Upper lobe of left lung (tissue), 6 donors: ENCODE measurements at places on chromosomes 12 and 14. TPM values are rescaled to one million over a fixed set of nuclear protein-coding genes. Genes with fewer than 3 reads are reported as not detected.

GRCh38 chr12:131459773-131460365 lies 251.0 kb upstream of the SFSWAP start:
- DNase-seq: no peak
- H3K36me3 ChIP-seq: no peaks in the 10 kb centered on the region
- H3K27ac ChIP-seq: no peak overlapping the region
- no peaks in the 10 kb centered on the region for H3K27me3 ChIP-seq
- H3K4me3 ChIP-seq: no peak overlapping the region
- H3K4me1 ChIP-seq: no peaks in the 10 kb centered on the region

DNA sequence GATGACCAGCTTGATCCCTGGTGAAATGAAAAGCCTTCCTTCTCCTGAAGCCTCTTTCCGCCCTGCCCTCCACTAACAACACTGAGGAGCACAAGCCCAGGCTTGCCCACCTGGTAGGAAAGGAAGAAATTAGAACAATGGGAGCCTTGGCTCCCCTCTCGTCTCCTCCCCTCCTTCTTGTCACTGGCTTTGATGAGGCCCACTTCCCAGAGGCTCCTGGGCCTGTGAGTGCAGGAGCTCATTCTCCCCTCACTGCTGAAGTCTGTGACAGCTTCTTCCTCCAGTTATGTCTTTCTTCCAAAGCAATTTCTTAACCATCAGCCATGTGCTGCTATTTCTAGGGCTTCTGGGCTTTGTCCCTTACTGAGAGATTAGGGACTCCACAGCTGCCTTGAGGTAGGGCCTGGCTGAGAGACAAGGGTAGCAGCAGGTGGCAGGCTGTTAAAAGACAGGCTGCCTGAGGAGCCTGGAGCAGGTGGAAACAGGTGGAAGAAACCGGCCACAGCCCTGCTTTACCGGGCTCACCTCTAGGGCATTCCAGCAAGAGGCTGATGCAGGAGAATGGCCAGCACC lies 53.6 kb upstream of the SRSF5 start:
- no peak for DNase-seq
- H3K27me3 ChIP-seq: no peaks in the 10 kb centered on the region
- no peak overlapping the region for H3K4me3 ChIP-seq
- H3K27ac ChIP-seq: peak overlapping the region; percentile 83
- H3K4me1 ChIP-seq: peaks cover 76% of the 10 kb centered on the region

DNA sequence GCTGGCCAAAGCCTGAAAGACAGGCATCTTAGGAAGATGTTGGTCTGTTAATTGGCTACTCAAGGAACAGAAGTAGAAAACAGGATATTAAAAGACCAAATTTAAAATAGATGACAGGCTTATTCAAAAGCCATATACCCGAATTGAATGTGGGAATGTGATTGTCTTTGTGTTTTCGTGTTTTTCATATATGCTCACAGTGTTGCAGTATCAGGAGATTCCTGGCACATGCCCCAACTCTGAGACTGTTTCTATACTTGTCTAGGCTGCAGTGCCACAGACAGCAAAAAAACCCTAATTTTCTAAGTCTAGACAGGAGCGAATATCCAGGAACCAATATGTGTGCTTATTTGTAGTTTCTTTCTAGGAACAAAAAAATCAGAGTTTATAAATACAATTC lies 57.4 kb upstream of the KRR1 start:
- no peaks in the 10 kb centered on the region for H3K4me1 ChIP-seq
- DNase-seq: no peak
- H3K4me3 ChIP-seq: no peak overlapping the region
- no peaks in the 10 kb centered on the region for H3K27me3 ChIP-seq
- no peak overlapping the region for H3K27ac ChIP-seq

DNA sequence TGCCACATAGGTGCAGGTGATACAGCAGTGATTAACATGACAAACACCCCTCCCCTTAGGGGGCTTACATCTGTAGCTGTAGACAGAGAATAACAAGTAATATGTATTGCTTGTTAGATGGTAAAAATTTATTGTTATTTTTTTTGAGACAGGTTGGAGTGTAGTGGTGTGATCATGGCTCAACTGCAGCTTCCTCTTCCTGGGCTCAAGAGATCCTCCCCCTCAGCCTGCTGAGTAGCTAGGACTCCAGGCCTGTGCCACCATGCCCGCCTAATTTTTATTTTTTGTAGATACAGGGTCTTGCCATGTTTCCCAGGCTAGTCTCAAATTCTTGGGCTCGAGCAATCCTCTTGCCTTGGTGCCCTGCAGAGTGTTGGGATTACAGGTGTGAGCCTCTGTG lies 19.8 kb downstream of the DIP2B start:
- peaks cover 12% of the 10 kb centered on the region for H3K4me1 ChIP-seq
- DNase-seq: no peak
- no peak overlapping the region for H3K27ac ChIP-seq
- no peaks in the 10 kb centered on the region for H3K36me3 ChIP-seq

GRCh38 chr14:100673085-100673806 lies 53.4 kb upstream of the DLK1 start:
- H3K4me1 ChIP-seq: peaks cover 45% of the 10 kb centered on the region
- H3K36me3 ChIP-seq: no peaks in the 10 kb centered on the region
- peak; percentile 60 for DNase-seq
- H3K4me3 ChIP-seq: no peak overlapping the region
- H3K27me3 ChIP-seq: no peaks in the 10 kb centered on the region

DNA sequence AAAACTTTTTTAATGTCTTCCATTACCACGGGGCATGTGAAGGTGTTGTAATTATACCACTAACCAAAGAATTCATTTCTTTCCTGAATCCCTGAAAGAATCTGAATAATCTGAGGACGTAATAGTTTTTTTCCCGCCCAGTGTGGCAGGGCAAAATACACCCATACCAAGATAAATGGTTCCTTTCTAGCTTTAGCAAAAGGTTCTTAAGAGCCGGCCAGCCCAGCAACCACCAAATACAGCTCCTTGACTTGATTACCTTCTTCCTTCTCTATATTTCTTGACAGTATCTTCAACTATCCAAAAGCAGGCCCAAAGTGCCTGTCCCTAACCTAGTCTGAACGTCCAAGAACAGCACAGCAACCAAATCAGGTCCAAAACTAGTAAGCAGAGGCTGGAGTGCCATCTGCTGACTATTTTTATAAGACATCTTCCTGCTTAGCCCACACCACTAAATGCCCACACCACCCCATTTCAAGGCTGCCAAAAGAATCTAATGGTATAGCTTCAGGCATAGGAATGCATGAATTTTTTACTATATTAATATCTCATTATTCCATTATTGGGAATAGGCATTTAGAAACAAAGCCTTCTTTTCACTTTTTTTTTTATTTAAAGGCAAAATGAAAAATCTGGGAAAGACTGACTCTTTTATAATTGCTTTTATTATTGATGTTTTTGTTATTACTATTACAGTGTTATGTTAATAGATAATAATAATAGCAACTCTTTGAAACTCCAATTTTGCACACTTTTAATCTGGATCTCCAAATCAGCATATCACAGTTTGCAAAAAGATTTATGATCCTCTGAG lies 524.4 kb downstream of the MED13L start:
- no peaks in the 10 kb centered on the region for H3K27me3 ChIP-seq
- no peaks in the 10 kb centered on the region for H3K36me3 ChIP-seq
- no peak overlapping the region for H3K4me3 ChIP-seq
- peaks cover 15% of the 10 kb centered on the region for H3K4me1 ChIP-seq
- H3K27ac ChIP-seq: peak overlapping the region; percentile 84
- peak; percentile 28 for DNase-seq

GRCh38 chr12:41514021-41514777 lies 326.1 kb downstream of the PDZRN4 start:
- peaks cover 8% of the 10 kb centered on the region for H3K4me1 ChIP-seq
- no peaks in the 10 kb centered on the region for H3K27me3 ChIP-seq
- H3K36me3 ChIP-seq: no peaks in the 10 kb centered on the region
- H3K27ac ChIP-seq: no peak overlapping the region
- H3K4me3 ChIP-seq: no peak overlapping the region

DNA sequence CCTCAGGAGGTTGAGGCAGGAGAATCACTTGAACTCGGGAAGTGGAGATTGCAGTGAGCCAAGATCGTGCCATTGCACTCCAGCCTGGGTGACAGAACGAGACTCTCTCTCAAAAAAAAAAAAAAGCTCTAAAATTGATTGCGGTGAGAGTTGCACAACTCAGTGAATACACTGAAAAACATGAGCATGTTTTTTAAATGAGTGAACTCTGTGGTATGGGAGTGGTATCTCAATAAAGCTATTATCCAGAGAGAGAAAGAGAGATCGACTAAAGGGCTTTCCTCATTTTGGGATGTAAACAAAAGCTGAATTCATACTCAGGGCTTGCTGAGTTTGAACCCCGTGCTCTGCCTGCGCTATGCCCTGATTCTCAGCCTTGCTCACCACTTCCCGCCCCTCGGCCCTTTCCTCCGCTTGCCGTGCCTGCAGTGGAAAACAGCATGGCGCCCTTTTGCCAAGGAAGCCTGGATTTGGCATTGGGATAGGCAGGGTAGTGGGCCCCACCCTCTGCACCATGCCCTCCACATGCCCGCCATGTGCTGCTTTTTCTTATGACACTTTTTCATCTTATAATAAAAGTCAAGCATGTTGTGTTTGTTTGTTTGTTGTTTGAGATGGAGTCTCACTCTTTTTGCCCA lies 102.5 kb downstream of the LGMN start:
- H3K4me3 ChIP-seq: no peak overlapping the region
- H3K4me1 ChIP-seq: peaks cover 51% of the 10 kb centered on the region
- peaks cover 24% of the 10 kb centered on the region for H3K36me3 ChIP-seq
- no peaks in the 10 kb centered on the region for H3K27me3 ChIP-seq
- peak overlapping the region; percentile 69 for H3K27ac ChIP-seq

- no peaks in the 10 kb centered on the region for H3K27me3 ChIP-seq
- H3K27ac ChIP-seq: no peak overlapping the region
- DNase-seq: peak; percentile 73
- H3K36me3 ChIP-seq: no peaks in the 10 kb centered on the region
Observed at GRCh38 chr14:73829526-73830431, 21.9 kb upstream of the PTGR2 start.

DNA sequence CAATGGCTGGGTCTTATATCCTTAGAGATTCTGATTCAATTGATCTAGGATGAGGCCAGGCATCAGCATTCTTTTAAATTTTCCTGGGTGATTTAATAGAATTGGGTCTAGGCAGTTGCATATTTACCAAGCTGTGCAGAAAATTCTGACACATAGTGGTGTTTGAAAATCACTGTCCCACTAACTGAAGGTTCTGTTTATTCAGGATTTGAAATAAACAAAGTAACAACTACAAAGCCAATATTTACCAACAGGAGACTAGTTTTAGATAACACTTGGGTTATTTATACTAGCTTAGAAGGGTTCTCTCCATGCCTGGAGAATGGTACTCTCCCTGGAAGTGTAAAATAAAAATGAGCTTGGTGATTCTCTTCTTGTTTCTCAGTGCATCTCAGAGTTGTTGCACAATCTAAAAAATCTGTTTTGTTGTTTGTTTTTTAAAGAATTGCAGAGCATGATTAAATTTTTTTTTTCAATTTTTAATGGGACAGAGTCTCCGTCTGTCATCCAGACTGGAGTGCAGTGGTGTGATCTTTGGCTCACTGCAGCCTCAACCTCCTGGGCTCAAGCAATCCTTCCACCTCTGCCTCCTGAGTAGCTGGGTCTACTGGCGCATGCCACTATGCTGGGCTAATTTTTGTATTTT lies 16.9 kb downstream of the BEST3 start:
- H3K27ac ChIP-seq: no peak overlapping the region
- no peaks in the 10 kb centered on the region for H3K27me3 ChIP-seq
- H3K36me3 ChIP-seq: no peaks in the 10 kb centered on the region

GRCh38 chr12:20969766-20970165 lies 159.3 kb downstream of the SLCO1B3 start:
- no peak overlapping the region for H3K4me3 ChIP-seq
- H3K27me3 ChIP-seq: no peaks in the 10 kb centered on the region
- H3K27ac ChIP-seq: no peak overlapping the region
- H3K36me3 ChIP-seq: no peaks in the 10 kb centered on the region

DNA sequence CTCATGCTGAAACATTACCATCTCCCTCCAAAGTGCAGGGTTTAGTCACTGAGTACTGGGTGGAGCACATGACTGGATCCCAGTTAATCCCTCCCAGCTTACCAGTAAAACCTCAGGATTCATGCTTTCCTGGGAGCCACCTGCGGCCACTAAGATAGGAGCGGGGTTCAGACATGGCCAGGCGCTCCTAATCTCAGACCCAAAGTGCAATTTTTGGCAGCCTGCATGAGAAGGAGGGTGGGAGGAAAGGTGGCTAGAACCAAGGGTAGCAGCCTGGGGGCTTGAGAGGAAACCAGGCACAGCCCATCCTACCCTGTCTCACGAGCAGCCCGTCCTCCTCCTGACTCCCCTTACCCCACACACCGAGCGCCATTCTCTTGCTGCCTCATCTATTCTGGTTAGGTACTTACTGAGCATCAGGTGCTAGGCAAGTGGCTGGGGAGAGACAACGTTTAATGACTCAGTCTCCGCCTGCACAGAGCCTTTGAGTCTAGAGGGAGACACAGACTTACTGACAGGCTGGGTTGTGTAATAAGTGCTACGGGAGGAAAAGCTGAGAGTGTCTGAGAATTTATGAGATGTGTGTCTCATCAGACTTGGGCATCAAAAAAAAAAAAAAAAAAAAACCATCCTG lies 9.9 kb downstream of the GPRC5A start:
- peak overlapping the region; percentile 73 for H3K27ac ChIP-seq
- no peaks in the 10 kb centered on the region for H3K36me3 ChIP-seq
- H3K4me3 ChIP-seq: no peak overlapping the region
- DNase-seq: peak; percentile 58

GRCh38 chr14:55850825-55851241 lies 267.4 kb upstream of the PELI2 start:
- H3K36me3 ChIP-seq: no peaks in the 10 kb centered on the region
- no peaks in the 10 kb centered on the region for H3K27me3 ChIP-seq
- DNase-seq: no peak
- no peaks in the 10 kb centered on the region for H3K4me1 ChIP-seq
- no peak overlapping the region for H3K27ac ChIP-seq

GRCh38 chr14:47044841-47045240 lies 393.3 kb upstream of the RPL10L start:
- H3K27me3 ChIP-seq: no peaks in the 10 kb centered on the region
- DNase-seq: no peak
- H3K27ac ChIP-seq: no peak overlapping the region
- H3K4me1 ChIP-seq: no peaks in the 10 kb centered on the region

GRCh38 chr12:58924652-58925051 lies 4.3 kb upstream of the LRIG3 start:
- DNase-seq: no peak
- no peaks in the 10 kb centered on the region for H3K36me3 ChIP-seq
- H3K27me3 ChIP-seq: no peaks in the 10 kb centered on the region
- no peak overlapping the region for H3K27ac ChIP-seq

GRCh38 chr14:34355584-34356263 lies 106.3 kb downstream of the SPTSSA start:
- no peak for DNase-seq
- no peak overlapping the region for H3K27ac ChIP-seq
- no peaks in the 10 kb centered on the region for H3K27me3 ChIP-seq
- H3K36me3 ChIP-seq: no peaks in the 10 kb centered on the region
- H3K4me1 ChIP-seq: no peaks in the 10 kb centered on the region

DNA sequence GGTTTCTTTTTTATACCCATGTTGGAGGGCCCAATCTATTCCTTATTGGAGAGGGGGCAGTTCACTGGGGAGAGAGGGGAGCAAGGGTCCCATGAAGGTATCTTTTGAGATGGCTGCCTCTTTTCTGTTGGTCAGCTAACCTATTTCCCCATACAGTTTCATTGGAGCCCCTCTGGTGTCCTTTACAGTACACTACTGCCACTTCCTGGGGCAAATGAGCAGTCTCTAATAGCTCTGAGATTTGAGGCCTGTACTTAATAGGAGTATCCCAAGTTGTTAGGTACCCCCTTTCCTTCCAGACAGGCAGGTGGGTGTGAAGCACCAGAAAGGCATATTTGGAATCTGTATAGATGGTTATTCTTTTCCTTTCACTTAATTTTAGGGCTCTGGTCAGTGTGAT lies 41.3 kb upstream of the RNU6-8 start:
- H3K4me3 ChIP-seq: no peak overlapping the region
- no peak overlapping the region for H3K27ac ChIP-seq
- H3K27me3 ChIP-seq: no peaks in the 10 kb centered on the region
- no peak for DNase-seq
- no peaks in the 10 kb centered on the region for H3K4me1 ChIP-seq

TOMM20L gene
- total RNA-seq: not detected

P2RX7 gene
- 8.4 TPM for total RNA-seq

REP15 gene
- total RNA-seq: 1.1 TPM
